ENCODE measurements at places on chromosomes 6 and 20. TPM values are rescaled to one million over a fixed set of nuclear protein-coding genes. Genes with fewer than 3 reads are reported as not detected.

DNA sequence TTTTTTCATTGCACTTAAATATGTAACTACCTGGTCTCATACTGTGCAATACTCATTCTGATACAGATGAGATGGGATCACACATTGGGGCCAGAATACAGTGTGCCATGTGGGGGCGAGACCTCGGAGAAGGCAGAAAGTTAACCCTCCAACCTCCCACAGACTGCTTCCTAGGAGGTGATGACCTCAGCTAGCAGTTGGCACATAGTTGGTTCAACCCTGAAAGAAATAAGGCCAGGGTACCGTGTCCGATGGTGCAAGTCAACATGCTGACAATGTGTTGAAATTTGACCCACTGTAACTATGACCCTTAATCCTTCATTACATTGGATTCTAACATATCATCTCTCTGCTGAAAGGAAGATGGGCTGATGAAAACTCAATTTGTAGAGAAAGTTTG lies 61.9 kb downstream of the GJA10 start:
- DNase-seq = no peak

GRCh38 chr6:136333824-136334464 lies 44.3 kb upstream of the BCLAF1 start:
- no peak for DNase-seq

- DNase-seq = no peak
Measured at GRCh38 chr6:108755257-108756240, 92.7 kb upstream of the ARMC2 start.

GRCh38 chr6:123925350-123925749 lies 121.7 kb downstream of the NKAIN2 start:
- DNase-seq = no peak

The SEMG1 gene
- total RNA-seq = not detected

All from B cell (primary cell).